ENCODE measurements at places on chromosomes 12 and 14. TPM values are rescaled to one million over a fixed set of nuclear protein-coding genes. Genes with fewer than 3 reads are reported as not detected.

The KLC1 gene
- total RNA-seq = 272 TPM

The GUCY2C gene
- not detected for total RNA-seq

The C12orf56 gene
- 0.29 TPM for total RNA-seq

The MANSC4 gene
- total RNA-seq = not detected

The IL31 gene
- not detected for total RNA-seq

The SDSL gene
- total RNA-seq = 12.9 TPM

The NUBPL gene
- 8.7 TPM for total RNA-seq

The CDKN1B gene
- total RNA-seq = 26.3 TPM

The FSCB gene
- not detected for total RNA-seq

The CATSPERB gene
- total RNA-seq = not detected

The KRT7 gene
- 37.9 TPM for total RNA-seq

The NGB gene
- total RNA-seq = not detected

The RTL1 gene
- total RNA-seq = 0.05 TPM

The TMBIM4 gene
- 37.4 TPM for total RNA-seq

The SDR9C7 gene
- not detected for total RNA-seq

The LBHD2 gene
- not detected for total RNA-seq

The USP15 gene
- 55.8 TPM for total RNA-seq

The ERP29 gene
- total RNA-seq = 138 TPM

The SINHCAF gene
- total RNA-seq = 112 TPM

The GNB3 gene
- 0.60 TPM for total RNA-seq

The TAS2R50 gene
- total RNA-seq = 0.48 TPM

The TAS2R31 gene
- total RNA-seq = 1.1 TPM

The CABP1 gene
- not detected for total RNA-seq

The SLC35E3 gene
- total RNA-seq = 3.0 TPM

The PMCH gene
- not detected for total RNA-seq

The TMEM30B gene
- not detected for total RNA-seq

The PLCZ1 gene
- 0.05 TPM for total RNA-seq

The LRRC10 gene
- not detected for total RNA-seq

The AEBP2 gene
- total RNA-seq = 12.0 TPM

The CPNE6 gene
- total RNA-seq = not detected

The RNASE1 gene
- not detected for total RNA-seq

The FANCM gene
- 6.3 TPM for total RNA-seq

The FAM181A gene
- total RNA-seq = not detected

The P3H3 gene
- total RNA-seq = 25.4 TPM

The GDF3 gene
- total RNA-seq = not detected

The NFATC4 gene
- 12.2 TPM for total RNA-seq
